ENCODE measurements at places on chromosomes 4 and X.

DNA sequence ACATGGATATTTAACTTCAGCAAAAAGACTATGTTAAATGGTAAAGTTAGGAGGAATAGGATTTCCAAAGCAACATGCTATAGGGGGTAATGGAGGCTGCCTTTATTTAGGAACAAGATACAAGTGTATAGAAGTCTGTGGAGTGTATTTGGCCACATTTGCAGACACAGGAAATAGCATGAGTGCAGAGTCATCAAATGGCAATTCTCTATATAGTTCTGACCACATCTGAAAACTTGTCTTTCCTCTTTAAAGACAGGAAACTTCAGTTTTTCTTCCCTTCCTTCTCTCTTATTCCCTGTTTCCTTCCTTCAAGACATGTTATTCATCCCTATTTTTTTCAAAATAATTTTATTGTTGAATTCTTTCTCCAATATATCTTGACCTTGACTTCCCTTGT is 119.3 kb upstream of the PITX2 start:
- no peak for DNase-seq

GRCh38 chr4:88526221-88526815 is 2.7 kb upstream of the PYURF start:
- DNase-seq: no peak

- peak; percentile 70 for DNase-seq
Measured at GRCh38 chr4:48779095-48779997, 733 bp downstream of the FRYL start.

DNA sequence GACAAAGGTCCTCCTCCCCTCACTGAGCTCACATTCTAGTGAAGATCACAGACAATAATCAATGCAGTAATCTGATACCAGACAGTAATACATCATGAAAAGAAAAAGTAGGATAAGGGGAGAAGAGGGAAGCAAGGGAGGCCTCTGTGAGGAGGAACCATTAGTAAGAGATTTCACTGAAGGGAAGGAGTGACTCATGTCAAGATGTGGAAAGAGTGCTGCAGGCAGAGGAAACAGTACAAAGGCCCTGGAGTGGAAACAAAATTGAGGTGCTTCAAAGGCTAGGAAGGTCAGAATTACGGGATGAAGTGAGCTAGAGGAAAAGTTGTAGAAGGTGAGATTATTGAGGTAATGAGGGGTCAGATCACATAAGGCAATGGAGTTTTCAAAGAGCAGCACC is 38.1 kb downstream of the LAMTOR3 start:
- DNase-seq: peak; percentile 24

DNA sequence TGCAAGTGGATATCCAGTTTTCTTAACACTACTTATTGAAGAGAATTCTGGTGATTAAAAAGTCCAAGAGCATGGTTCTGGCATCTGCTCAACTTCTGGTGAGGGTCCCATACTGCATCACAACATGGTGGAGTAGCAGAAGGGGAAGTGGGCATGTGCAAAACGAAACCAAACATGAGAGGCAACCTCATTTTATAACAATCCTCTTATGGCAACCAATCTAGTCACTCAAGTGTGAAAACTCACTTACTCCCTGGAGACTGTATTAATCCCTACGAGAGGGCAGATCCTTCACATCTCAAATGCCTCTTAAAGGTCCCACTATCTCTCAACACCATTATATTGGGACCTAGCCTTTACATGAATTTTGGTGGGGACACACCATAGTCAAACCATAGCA is 55.4 kb upstream of the TRO start:
- DNase-seq: no peak

GRCh38 chr4:156146571-156146970 is 192.9 kb upstream of the CTSO start:
- DNase-seq: no peak

DNA sequence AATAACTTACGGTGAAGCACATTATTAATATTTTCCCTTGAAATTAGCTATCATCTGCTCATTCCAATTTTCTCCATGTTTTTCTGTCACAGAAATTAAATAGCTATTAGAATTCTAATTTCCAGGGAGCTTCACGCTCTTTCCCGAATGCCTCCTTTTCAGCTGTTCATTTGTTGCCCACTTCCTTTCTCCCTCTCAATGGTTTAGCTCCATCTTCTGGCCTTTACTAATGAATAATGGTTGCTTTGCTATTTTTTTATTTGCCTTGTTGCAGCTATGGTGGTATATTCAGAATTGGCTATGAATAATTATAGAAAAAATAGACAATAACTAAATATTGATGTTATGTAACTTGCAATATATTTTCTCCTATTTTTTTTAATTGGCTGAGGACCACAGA is 70.5 kb downstream of the GRIA2 start:
- no peak for DNase-seq

DNA sequence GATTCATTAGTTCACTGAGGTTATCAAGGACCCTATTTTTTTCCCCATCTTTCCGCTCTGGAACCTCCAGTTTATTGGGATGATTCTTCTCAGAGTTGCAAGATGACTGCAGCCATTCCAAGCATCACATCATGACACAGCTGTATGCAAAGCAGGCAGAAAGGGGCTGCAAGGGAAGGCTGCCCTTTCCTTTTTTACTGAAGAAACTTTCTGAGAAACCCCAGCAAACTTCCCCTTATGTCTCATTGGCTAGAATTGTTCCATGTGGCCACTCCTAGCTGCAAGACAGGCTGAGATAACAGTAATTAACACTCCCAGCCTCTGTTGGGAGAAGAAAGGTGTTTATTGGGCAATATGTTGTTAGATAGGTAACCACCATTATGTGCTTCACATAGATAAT is 102.6 kb downstream of the SATL1 start:
- DNase-seq: no peak

DNA sequence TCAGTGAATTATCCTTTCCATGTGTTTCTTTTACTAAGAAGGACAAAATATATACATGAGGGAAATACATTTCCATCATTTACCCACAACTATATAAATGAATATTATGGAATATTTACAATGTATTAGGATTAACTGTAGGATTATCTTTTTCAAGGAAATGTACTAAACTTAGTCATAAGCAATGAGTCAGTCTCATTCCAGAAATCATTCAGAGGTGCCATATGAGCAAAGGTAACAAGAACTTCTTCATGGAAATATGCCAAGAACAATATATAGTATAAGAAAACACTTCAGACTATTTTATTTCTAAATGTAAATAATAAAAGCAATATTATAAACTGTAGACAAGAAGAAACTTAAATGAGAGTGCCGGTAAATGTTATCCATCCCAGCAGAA is 67.1 kb downstream of the USP38 start:
- DNase-seq: no peak

DNA sequence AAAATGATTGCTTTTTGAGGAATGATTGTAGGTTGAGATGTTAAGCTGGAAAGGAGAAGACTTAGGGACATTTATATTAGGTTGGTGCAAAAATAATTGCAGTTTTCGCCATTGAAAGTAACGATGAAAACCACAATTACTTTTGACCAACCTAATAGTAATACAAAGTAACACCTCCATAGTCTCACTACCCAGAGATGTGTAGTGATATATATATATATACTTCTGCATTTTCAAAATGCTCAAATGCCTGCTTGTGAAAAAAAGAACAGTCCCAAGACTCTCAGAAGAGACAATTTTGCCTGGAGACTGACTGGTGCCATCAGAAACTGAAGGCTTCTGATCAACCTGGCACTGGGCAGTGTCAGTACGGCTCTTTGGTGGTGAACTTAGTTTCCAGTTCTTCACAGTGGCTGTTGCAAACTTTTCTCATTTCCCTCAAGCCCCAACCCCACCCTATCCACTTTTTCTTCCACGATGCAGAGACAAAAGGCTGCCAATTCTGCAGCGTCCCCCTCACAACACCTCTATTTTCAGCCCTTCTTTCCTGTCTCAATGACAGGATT is 35.1 kb upstream of the TAPT1 start:
- DNase-seq: no peak

GRCh38 chrX:109830157-109830703 is 97.2 kb upstream of the ACSL4 start:
- no peak for DNase-seq

DNA sequence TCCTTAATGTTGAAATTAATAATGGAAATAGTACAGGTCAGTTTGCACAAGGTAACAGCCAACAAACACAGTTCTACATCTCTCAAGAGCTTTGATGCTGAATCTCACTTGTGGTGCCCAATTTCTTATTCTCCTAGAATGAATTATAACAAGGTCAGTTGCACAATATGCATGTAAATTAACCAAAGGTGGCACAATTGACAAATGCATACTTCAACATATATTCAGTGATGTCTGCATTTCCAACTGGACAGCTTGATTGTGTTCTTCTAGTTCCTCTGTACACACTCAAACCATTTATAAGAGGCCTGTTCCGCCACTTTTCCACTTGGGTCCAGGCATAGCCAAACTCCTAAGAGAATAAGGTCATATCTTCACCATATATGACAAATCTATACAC is 210.3 kb upstream of the EPHA5 start:
- no peak for DNase-seq

DNA sequence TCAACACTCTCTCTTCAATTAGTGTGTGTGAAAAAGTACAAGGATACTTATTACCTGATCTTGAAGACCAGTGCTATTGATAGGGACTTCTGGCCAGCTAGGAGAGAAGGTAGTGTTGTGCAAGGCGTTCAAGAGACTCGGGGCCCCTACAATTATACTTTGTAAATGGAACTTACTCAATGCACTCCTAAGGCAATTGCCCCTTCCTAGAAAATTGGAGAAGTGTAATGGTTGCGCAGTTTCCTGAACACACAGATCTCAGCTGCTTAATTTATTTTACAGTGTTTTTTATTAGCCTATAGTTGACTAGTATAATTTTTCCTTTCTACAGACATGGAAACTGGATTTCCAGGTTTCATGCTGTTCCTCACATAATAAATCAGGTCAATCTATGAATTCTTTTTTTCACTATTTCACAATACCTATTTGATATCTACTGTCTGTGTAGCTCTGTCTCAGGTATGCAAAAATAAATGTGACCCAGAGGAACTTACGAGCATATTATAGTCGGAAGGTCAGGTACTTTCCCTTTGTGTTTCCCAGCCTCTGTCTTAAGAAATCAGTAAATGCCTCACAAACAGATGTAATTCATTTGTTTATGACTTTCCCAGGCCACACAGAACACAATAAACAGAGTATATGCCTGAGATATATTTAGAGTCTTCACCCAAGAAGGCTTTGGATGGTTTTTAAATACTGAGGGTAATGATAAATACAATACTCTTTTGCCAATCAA is 89.1 kb upstream of the TET2 start:
- DNase-seq: no peak

GRCh38 chr4:180363815-180364214 is 1879.4 kb upstream of the TENM3 start:
- DNase-seq: no peak

DNA sequence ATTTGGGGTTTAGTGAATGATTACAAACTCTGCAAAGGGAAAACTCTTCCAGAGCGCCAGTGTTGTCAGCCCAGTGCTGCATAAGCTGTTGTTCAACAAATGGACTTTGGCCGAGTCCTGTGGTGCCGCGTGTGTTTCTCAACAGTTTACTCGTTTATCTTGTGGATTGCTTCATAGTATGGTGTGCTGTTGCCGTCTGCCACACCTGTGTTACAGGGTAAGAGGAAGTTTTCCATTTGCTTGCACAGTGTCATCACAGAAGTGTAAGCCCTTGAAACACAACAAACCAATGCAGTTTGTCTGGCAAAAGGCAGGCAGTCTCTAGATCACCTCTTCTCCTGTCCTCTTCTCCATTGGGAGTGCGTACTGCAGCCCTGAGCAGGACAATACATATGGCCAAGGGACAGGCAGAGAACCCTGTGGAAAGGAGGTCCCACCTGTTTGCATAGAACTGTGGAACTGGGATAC is 66.3 kb downstream of the DCUN1D4 start:
- DNase-seq: no peak

GRCh38 chrX:152819732-152820131 is 10.8 kb downstream of the CETN2 start:
- no peak for DNase-seq

GRCh38 chr4:73661646-73662119 is 41.4 kb upstream of the RASSF6 start:
- peak; percentile 6 for DNase-seq

GRCh38 chr4:57034520-57034919 is 55.8 kb downstream of the POLR2B start:
- no peak for DNase-seq

DNA sequence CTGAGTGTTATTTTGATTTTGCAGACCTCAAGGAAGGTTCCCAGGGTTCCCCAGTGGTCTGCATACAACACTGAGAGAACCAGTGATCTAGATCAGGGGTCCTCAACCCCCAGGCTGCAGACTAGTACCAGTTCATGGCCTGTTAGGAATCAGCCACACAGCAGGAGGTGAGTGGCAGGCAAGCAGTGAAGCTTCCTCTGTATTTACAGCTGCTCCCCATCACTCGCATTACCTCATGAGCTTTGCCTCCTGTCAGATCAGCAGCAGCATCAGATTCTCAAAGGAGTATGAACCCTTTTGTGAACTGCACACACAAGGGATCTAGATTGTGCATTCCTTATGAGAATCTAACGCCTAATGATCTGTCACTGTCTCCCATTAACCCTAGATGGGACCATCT is 28.5 kb downstream of the EDNRA start:
- DNase-seq: no peak

GRCh38 chr4:40310225-40310624 is 24.9 kb upstream of the CHRNA9 start:
- no peak for DNase-seq

- no peak for DNase-seq
Measured at GRCh38 chr4:141922236-141922635, 285.9 kb downstream of the IL15 start.

GRCh38 chr4:53121264-53121865 is 244.5 kb downstream of the SCFD2 start:
- DNase-seq: no peak

GRCh38 chr4:7428261-7429068 is 6.3 kb downstream of the PSAPL1 start:
- no peak for DNase-seq

DNA sequence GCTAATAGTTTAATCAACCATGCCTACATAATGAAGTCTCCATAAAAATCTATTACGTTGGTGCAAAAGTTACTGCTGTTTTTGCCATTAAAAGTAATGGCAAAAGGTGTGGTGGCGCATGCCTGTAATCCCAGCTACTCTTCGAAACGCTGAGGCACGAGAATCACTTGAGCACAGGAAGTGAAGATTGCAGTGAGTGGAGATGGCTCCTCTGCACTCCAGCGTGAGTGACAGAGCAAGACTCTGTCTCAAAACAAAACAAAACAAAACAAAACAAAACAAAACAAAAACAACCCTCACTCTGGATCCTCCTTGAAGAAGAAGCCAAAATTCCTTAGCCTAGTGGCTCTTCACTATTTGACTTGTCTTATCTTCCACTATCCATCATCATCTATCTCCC is 78.0 kb downstream of the MSN start:
- no peak for DNase-seq

DNA sequence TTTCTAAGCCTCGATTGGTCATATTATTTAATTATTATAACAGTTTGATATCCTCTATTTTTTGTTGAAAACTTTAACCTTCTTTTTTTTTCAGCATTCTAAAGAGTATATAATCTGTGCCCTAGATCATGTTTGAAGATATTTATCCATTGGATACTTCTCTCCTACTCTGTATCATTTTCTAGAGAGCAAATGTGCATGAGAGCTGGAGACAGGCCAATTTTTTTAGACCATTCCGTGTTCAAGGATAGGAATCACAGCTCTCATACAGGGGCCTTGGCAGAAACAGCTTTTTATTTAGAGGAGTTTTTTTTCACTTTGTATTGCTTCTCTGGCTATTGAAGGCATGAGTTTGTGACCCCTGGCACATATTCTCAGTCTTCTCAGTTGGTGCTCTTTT is 57.7 kb upstream of the TBC1D14 start:
- DNase-seq: no peak

- no peak for DNase-seq
Measured at GRCh38 chr4:41389356-41389755, 132.6 kb downstream of the UCHL1 start.

Measured in activated CD4-positive, alpha-beta T cell treated with anti-CD3 and anti-CD28 coated beads for 48 hours (primary cell).